ENCODE measurements at places on chromosomes 4 and X.

GRCh38 chr4:104025251-104025650 is 305.5 kb upstream of the TACR3 start:
- no peak for DNase-seq

DNA sequence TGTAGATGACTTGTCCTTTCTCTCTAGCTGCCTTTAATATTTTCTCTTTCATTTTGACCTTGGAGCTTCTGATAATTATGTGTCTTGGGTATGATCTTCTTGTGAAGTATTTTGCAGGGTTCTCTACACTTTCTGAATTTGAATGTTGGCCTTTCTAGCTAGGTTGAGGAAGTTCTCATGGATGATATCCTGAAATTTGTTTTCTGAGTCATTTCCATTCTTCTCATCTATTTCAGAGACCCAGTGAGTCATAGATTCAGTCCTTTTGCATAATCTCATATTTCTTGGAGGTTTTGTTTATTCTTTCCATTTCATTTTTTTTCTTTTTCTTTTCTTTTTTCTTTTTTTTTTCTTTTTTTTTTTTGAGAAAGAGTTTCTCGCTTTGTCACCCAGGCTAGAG is 585.7 kb upstream of the PABPC4L start:
- DNase-seq: no peak

DNA sequence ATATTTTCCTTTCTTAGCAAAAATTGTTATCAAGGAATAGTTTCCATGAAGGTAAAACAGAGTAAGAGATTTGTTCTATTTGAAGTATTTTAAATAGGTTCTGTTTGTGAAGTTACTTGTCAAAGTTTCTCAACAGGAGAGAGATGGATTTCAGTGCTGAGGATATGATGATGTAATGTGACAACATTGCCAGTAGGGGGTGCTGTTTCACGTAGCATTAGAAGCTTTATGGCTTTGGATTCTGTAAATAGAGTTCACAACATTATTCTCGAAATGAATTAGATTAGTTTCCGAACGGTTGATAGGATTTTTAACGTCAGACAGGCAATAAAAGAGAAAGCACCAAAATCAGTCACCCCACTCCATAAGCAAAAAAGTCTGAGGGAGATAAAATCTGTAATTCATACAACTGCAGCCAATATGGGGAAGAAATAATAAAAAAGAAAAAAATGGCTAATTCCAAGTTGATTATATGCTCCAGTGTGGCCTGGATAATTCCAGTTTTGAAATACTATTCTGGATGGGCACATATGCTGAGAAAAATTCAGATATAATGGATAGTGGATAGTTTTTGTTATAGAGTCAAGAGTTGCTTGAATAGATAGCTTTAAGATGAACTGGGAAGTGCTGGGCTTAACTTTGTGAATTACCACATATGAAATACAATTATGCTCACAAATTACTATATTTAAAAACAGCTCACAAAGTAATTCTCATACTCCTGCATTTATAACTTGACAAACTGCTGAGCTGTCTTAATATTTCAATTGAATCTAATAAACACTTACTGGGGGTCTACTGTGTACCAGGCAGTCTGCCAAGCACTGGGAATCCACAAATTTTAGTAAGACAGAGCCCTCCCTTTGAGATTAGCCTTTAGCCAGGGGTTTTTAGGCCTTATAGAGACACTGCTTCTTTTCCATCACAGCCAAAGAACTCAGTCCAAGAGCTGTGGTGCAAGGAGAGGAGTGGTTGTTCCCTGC is 109.1 kb downstream of the GPAT3 start:
- peak; percentile 61 for DNase-seq

- DNase-seq: peak; percentile 11
These were observed 2.4 kb upstream of the NBDY start for GRCh38 chrX:56726605-56727004.

- no peak for DNase-seq
These were observed 48.8 kb upstream of the AFAP1 start for GRCh38 chr4:7988437-7988836.

DNA sequence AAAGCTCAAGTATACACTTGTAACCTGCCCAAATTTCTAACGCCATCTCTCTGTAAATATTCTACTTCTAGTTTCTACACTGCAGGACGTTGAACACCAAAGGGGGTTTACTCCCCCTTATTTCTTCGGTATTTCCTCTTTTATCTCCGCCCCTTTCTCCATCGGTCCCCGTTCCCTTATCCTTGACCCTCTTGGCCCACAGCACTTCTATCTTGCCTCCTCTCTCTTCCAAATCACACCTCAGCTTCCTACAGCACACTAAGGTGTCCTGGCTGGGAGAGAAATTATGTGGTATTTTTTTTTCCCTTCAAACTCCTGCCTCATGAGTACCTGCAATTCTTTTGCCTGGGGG is 715 bp downstream of the ZMAT1 start:
- DNase-seq: no peak

GRCh38 chrX:30900227-30900626 is 11.2 kb upstream of the TAB3 start:
- DNase-seq: no peak

GRCh38 chr4:155966171-155966570 is 12.5 kb upstream of the CTSO start:
- DNase-seq: no peak

DNA sequence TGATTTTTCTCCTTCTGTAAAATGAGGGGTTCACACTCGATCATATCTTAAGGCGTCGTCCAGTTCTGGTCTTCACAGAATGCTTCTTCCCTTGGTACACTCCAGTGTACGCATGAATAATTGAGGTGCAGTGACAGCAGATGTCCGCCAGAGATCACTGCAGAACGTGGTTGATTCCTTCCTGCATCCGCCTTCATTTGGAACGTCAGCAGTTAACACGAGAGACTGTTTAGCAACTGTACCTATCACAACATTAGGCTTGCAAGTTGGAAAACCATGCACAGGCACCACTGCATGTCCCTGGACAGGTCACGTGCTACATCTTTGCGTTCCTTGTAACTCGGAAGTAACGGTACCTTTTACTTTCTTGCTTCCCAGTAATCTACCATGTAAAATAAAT is 66.0 kb upstream of the GEMIN8 start:
- peak; percentile 28 for DNase-seq

GRCh38 chr4:84279678-84280077 is 219.4 kb downstream of the NKX6-1 start:
- no peak for DNase-seq

GRCh38 chr4:185966549-185966948 is 102.4 kb upstream of the TLR3 start:
- DNase-seq: no peak

DNA sequence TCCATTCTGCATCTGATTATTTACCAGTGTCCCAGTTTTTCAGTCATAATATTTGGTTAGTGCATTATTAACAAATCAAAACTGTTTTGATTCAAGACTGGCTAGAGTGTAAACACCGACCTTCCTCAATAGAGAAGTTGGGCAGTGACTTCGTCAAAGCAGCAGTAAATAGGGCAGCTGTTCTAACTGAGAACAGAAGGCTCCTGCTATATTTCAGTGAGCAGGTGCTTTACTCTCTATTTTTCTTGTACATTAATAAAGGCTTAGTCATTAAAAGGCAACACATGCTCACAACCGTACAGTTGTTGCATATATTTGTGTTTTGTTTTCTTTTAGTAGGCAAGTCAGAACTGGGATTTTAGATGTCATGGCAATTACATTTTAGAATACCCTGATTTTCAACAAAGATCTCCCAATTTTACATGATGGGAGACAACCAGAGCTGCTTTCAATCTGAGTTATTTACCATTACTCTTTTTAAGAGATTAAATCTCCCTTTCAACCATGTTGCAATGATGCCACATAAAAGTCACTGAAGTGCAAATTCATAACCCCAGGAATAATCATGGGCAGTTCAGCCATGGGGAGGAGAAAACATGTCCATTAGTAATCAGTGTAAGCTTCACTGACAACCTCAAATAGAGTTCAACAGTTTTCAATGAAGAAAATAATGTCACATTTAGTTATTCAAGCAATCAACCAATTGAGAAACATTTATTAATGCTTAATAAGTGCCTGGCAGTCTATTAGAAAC is 233.3 kb downstream of the NDST4 start:
- no peak for DNase-seq

DNA sequence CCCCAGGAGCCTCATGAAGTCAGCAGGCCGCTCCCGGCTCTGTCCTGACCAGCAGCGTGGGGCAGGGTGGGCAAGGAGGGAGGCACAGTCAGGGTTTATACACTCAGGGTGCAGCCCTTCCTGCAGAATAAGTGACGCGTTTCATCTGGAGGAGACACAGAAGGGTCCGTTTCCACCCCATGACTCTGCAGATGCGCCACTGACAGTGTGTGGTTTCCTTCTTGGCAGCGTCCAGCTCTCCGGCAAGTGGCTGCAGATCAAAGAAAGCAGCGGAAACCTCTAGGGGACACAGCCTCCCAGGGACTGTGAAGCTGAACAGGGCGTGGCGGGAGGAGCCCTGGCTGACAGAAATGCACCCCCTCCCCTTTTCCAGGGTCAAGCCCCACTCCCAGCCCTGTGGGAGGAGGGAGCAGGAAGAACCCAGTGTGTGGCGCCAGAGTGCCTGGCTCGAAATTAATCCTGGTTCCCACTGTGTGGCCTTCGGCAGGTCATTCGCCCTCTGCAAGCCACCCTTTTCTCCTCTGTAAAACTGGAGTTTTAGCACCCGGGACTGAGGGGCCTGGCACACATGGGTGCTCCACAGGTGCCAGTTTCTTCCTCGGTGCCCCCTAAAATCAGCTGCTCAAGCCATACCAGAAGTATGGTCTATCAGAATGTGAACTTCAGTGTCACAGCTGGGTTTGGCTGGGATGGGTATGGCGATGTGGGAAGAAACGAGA is 17.3 kb upstream of the TBC1D14 start:
- DNase-seq: peak; percentile 89

- no peak for DNase-seq
These were observed 308 bp upstream of the TLR2 start for GRCh38 chr4:153683763-153684181.

DNA sequence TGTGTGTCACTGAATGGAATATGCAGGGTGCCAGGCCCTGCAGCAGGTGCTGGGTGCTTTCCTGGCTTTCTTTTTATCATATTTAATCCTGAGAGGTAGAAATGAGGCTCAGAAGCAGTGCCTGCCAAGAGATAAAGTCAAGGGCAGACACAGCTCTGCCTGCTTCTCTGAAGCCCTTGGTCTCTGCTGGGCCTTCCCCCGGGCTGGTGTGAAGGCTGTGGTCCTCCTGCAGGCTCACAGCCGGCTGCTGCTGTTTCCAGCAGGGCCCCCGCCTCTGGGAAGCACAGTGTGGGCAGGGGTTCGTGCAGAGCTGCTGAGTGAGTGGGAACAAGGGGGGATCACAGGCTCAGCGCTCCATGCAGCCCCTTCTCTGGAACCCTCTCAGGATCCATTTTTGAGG is 49.6 kb downstream of the TBC1D14 start:
- no peak for DNase-seq

- peak; percentile 26 for DNase-seq
These were observed 91.4 kb downstream of the STK32B start for GRCh38 chr4:5142726-5143125.

GRCh38 chr4:182258441-182259000 is 15.3 kb downstream of the TENM3 start:
- DNase-seq: no peak

DNA sequence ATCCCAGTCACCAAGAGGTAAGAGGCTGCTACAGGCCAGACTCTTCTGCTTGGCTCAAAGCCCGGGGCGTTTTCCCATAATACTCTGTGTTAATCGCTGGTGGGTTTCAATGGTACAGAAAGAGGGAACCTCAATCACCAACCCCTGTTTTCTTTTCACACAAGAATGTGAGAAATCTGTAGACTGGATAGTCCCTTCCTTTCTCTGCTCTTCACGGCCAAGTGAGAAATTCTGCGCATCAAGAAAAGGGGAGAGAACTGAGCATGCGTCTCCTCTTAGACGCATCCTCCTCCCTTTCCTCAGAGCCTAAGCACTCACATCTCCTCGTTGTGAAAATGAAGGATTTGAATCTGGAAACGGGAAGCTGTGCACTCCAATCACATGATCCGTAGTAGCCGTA is 64.7 kb downstream of the CLNK start:
- DNase-seq: no peak

DNA sequence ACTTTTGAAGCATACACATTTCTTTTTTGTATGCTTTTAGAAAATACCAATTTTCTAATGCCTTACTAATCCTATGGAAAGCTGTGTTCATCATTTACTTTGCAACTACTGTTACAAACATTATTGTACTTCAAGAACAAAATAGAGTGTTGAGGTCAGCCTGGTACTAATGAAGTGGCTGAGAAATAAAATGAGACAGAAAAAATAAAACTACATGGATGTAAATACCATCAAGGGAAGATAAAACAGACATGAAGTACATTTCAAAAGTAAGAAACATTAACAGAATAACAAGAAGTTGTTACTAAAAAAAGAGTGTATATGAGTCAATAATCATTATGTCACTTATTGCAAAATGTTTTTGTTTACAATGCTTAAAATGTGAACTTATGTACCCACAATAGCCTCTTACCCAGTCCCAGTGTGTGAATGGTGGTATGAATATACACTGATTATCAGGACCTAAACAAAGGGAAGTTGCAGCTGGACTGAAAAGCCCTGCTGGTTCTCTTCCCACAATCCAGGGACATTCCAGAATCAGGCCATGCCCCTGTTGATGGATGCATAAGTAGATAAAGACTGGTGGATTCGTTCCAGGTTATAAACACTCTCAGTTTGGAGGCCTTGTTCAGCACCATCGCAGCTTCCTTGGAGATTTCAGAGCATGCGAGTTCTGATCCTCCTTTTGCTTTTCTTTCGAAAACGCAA is 2.4 kb upstream of the CSN3 start:
- DNase-seq: no peak

GRCh38 chr4:40401096-40401495 is 66.0 kb downstream of the CHRNA9 start:
- DNase-seq: no peak

GRCh38 chr4:82610041-82610440 is 48.3 kb upstream of the TMEM150C start:
- DNase-seq: no peak

DNA sequence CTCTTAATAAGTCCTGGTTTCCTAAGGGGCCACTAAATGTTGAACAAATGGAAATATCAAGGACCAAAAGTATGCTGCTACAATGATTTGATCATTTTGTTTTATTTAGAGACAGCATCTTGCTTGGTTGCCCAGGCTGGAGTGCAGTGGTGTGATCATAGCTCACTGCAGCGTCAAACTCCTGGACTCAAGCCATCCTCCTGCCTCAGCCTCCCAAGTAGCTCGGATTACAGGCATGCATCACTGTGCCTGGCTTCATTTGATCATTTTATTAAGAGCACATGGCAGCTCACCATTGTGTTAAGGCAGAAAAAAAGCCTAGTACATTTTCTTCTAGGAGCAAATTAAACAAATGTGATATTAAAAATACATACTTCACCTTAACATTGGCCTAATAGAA is 52.7 kb downstream of the DCLK2 start:
- no peak for DNase-seq

GRCh38 chrX:106564986-106565385 is 46.8 kb upstream of the RADX start:
- DNase-seq: no peak

GRCh38 chrX:86215260-86215659 is 67.0 kb downstream of the DACH2 start:
- DNase-seq: no peak

DNA sequence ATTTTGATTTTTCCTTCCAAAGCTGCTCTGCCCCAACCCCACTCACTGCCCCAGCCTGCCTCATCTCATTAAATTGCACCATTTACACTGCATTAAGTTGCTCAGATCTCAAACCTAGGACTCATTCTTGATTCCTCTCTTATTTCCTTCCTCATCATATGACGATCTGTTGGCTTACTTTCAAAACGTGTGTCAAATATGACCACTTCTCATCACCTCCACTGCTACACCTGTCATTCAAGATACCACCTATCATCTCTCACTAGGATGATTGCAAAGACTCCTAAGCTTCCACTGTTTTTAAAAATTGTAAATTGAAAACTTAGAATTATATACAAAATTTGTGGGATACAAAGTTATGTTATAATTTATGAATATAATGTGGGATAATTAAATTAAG is 147.1 kb downstream of the DCK start:
- no peak for DNase-seq

Data from K562 (cell line).